ENCODE measurements at places on chromosomes 6 and 20. TPM values are rescaled to one million over a fixed set of nuclear protein-coding genes. Genes with fewer than 3 reads are reported as not detected.

- H3K27ac ChIP-seq = no peak overlapping the region
- no peaks in the 10 kb centered on the region for H3K36me3 ChIP-seq
- no peaks in the 10 kb centered on the region for H3K4me1 ChIP-seq
- no peak for DNase-seq
- no peak overlapping the region for H3K4me3 ChIP-seq
Observed at GRCh38 chr6:148616841-148617240, 130.0 kb upstream of the UST start.

DNA sequence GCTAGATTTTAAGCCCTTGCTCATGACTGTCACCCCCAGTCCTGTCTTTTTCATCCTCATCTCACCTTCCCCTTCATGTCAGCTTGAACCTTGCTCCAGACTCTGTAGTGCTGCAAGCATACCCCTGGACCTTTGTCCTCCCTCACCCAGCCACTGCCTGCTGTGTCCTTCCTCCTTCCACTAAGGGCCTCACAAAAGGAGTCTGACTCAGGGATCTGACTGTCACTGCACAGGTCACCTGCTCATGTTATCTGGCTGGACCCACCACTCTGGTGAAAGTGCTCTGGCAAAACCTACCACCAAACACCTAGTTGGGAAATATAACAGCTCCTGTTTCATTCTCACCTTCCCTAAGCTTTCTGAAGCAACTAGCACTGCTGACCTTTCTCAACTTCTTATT is 151.4 kb downstream of the INSM1 start:
- H3K4me1 ChIP-seq = no peaks in the 10 kb centered on the region
- DNase-seq = no peak
- no peaks in the 10 kb centered on the region for H3K36me3 ChIP-seq
- no peaks in the 10 kb centered on the region for H3K27me3 ChIP-seq
- no peak overlapping the region for H3K4me3 ChIP-seq

- no peaks in the 10 kb centered on the region for H3K36me3 ChIP-seq
- no peak overlapping the region for H3K27ac ChIP-seq
- no peaks in the 10 kb centered on the region for H3K27me3 ChIP-seq
- H3K4me3 ChIP-seq = no peak overlapping the region
- H3K4me1 ChIP-seq = no peaks in the 10 kb centered on the region
- no peak for DNase-seq
Observed at GRCh38 chr6:25972902-25973301, 10.3 kb downstream of the TRIM38 start.

CAGE1 gene
- total RNA-seq = not detected

DNA sequence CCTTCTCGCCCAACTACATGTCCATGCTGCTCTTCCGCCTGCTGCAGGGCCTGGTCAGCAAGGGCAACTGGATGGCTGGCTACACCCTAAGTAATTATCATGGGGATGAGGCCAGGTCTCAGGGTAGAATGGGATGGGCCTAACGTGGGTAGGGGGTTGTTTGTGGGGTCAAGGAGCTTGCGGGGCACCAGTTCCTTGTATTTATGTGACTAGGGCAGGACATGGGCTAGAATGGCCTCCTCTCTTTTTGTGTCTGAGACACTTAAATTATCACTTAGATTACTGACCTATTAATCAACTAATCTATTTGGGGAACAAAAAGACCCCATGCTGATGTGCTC is 10.7 kb downstream of the SLC22A1 start:
- no peaks in the 10 kb centered on the region for H3K4me1 ChIP-seq
- H3K27me3 ChIP-seq = no peaks in the 10 kb centered on the region
- H3K27ac ChIP-seq = no peak overlapping the region
- no peak overlapping the region for H3K4me3 ChIP-seq
- no peak for DNase-seq

KCNQ5 gene
- 0.33 TPM for total RNA-seq

GRCh38 chr6:134368670-134369069 is 50.8 kb upstream of the SGK1 start:
- no peak for DNase-seq
- H3K4me1 ChIP-seq = no peaks in the 10 kb centered on the region
- no peak overlapping the region for H3K27ac ChIP-seq
- H3K36me3 ChIP-seq = no peaks in the 10 kb centered on the region
- no peaks in the 10 kb centered on the region for H3K27me3 ChIP-seq
- H3K4me3 ChIP-seq = no peak overlapping the region

- H3K27ac ChIP-seq = peak overlapping the region; percentile 13
- H3K4me3 ChIP-seq = no peak overlapping the region
- no peaks in the 10 kb centered on the region for H3K36me3 ChIP-seq
- no peaks in the 10 kb centered on the region for H3K27me3 ChIP-seq
- no peak for DNase-seq
Observed at GRCh38 chr6:161226009-161226964, 47.6 kb downstream of the AGPAT4 start.

TMEM242 gene
- 7.3 TPM for total RNA-seq

- no peak for DNase-seq
- peak overlapping the region; percentile 9 for H3K27ac ChIP-seq
- no peak overlapping the region for H3K4me3 ChIP-seq
- H3K4me1 ChIP-seq = no peaks in the 10 kb centered on the region
- H3K36me3 ChIP-seq = peaks cover 5% of the 10 kb centered on the region
Observed at GRCh38 chr6:143457563-143458359, 7.2 kb downstream of the PEX3 start.

GRCh38 chr20:44052166-44052565 is 134.8 kb downstream of the JPH2 start:
- no peak overlapping the region for H3K27ac ChIP-seq
- H3K27me3 ChIP-seq = no peaks in the 10 kb centered on the region
- no peaks in the 10 kb centered on the region for H3K36me3 ChIP-seq
- H3K4me1 ChIP-seq = no peaks in the 10 kb centered on the region
- H3K4me3 ChIP-seq = no peak overlapping the region
- DNase-seq = no peak

- no peaks in the 10 kb centered on the region for H3K36me3 ChIP-seq
- no peak overlapping the region for H3K27ac ChIP-seq
- no peaks in the 10 kb centered on the region for H3K27me3 ChIP-seq
- no peak for DNase-seq
- H3K4me1 ChIP-seq = no peaks in the 10 kb centered on the region
Observed at GRCh38 chr20:44527716-44528199, 5.9 kb upstream of the SERINC3 start.

- H3K27me3 ChIP-seq = no peaks in the 10 kb centered on the region
- peak overlapping the region; percentile 95 for H3K27ac ChIP-seq
- H3K36me3 ChIP-seq = no peaks in the 10 kb centered on the region
- H3K4me3 ChIP-seq = peak overlapping the region; percentile 84
- DNase-seq = no peak
Observed at GRCh38 chr6:7106752-7107577, 796 bp upstream of the RREB1 start.

- DNase-seq = no peak
- no peaks in the 10 kb centered on the region for H3K4me1 ChIP-seq
- no peaks in the 10 kb centered on the region for H3K27me3 ChIP-seq
- peak within 1 kb of the TSS; percentile 63 for H3K4me3 ChIP-seq
- no peak within 1 kb of the TSS for H3K27ac ChIP-seq
Observed at GRCh38 chr6:83511901-83512681, at the start of gene PRSS35. PRSS35 (plus strand) TSS chr6:83512534; CDS start chr6:83523442, 10,908 bp downstream.

- H3K4me3 ChIP-seq = no peak overlapping the region
- H3K27ac ChIP-seq = no peak overlapping the region
- H3K4me1 ChIP-seq = no peaks in the 10 kb centered on the region
- H3K27me3 ChIP-seq = peaks cover 5% of the 10 kb centered on the region
- no peak for DNase-seq
- no peaks in the 10 kb centered on the region for H3K36me3 ChIP-seq
Observed at GRCh38 chr20:63073738-63074065, 66.9 kb upstream of the BHLHE23 start.

DNA sequence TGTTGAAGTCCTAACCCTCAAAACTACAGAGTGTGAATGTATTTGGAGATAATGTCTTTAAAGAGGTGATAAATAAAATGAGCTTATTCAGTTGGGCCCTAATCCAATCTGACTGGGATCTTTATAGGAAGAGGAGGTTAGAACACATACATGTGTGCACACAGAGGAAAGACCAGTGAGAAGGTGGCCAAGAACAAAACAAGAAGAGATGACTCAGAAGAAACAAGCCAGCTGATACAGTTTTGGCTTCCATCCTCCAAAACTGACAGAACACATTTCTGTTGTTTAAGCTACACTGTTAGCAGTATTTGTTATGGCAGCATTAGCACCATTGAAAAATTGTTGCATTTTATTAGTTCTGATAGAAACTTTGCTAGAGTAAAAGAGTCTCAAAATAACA is 609.3 kb upstream of the IMPG1 start:
- no peak overlapping the region for H3K27ac ChIP-seq
- no peak overlapping the region for H3K4me3 ChIP-seq
- no peak for DNase-seq
- no peaks in the 10 kb centered on the region for H3K36me3 ChIP-seq
- H3K4me1 ChIP-seq = no peaks in the 10 kb centered on the region

GRCh38 chr6:82138075-82138791 is 109.3 kb downstream of the IBTK start:
- H3K27ac ChIP-seq = no peak overlapping the region
- H3K27me3 ChIP-seq = no peaks in the 10 kb centered on the region
- H3K4me3 ChIP-seq = no peak overlapping the region
- no peaks in the 10 kb centered on the region for H3K4me1 ChIP-seq

DNA sequence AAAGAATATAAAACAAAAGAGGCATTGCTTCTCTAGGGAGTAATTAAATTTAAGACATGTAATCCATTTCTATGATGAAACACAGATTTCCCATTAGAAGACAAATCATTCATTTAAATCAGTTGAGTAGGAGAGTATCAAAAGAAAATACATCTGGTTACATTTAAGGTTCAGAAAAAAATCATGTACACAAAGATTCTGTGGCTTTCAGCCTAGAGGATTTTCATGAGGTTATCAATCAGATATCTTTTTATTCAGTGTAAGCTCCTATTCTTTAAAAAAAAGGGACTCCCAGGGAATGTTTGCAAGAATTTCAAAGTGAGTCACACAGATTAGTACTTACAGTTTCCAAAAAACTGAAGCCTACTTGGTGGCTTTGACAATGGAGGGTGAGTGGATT is 24.9 kb downstream of the COL21A1 start:
- H3K27me3 ChIP-seq = no peaks in the 10 kb centered on the region
- no peaks in the 10 kb centered on the region for H3K4me1 ChIP-seq
- H3K4me3 ChIP-seq = no peak overlapping the region
- H3K27ac ChIP-seq = no peak overlapping the region
- no peak for DNase-seq

DNA sequence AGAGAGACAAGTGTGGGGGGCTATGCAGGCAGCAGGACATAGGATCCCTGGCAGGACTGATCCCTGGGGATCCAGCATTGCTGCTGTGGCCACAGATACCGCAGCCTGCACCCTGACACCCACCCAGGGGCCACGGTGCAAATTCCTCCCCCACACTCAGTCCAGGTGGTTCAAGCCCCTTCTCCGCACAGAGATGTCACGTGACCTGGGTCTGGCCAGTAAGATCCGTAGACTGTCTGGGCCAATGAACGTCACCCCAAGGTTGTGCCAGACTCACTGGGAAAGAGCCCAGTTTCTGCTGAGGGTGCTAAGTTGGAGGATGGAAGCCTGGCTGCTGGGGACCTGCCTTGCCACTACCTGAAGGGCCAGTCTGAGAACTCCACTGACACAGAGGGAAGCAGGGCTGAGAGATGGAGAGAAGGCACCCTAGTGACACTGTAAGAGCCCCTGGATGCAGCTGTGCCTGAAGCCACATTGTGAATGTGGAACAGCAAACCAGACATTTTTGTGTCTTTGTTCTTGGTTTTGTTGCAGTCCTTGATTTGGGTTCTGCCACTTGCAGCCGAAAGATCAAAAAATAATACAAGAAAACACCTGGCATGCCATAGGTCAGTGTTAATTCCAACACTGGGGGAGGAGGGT is 228.6 kb downstream of the PREX1 start:
- no peak for DNase-seq
- H3K27ac ChIP-seq = no peak overlapping the region
- no peaks in the 10 kb centered on the region for H3K36me3 ChIP-seq
- H3K4me1 ChIP-seq = no peaks in the 10 kb centered on the region
- no peaks in the 10 kb centered on the region for H3K27me3 ChIP-seq
- no peak overlapping the region for H3K4me3 ChIP-seq

DNA sequence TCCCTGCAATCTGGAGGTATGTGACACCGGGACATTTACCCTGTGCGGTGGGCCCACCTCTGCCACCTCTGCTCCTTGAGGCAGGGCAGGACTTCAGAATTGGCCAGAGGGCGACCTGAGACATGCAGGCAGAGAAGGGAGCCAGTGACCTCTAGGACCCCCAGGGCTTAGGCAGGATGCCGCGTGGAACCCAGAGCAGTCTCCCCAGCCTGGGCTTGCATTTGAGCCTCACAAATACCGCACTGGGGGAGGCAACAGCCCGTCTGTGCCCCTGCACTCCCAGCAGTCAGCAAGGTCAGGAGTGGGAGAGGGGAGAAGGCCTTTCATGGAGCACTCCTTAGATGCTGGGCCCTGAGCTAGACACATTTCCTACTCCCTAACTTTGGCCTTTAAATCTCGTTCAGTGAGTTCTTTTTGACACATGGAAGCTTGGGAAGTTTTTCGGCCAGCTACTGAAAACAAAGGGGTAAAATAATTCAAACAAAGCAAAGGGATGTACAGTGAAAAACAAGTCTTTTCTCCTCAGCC is 41.7 kb downstream of the C20orf203 start:
- H3K4me1 ChIP-seq = peaks cover 4% of the 10 kb centered on the region
- H3K27me3 ChIP-seq = peaks cover 3% of the 10 kb centered on the region
- no peak overlapping the region for H3K27ac ChIP-seq

- H3K27me3 ChIP-seq = no peaks in the 10 kb centered on the region
- no peaks in the 10 kb centered on the region for H3K4me1 ChIP-seq
- H3K36me3 ChIP-seq = no peaks in the 10 kb centered on the region
- peak overlapping the region; percentile 87 for H3K27ac ChIP-seq
Observed at GRCh38 chr6:167850782-167851181, 24.1 kb downstream of the AFDN start.

GRCh38 chr6:14542670-14543366 is 425.2 kb downstream of the CD83 start:
- no peaks in the 10 kb centered on the region for H3K36me3 ChIP-seq
- no peaks in the 10 kb centered on the region for H3K4me1 ChIP-seq
- no peak for DNase-seq
- no peak overlapping the region for H3K4me3 ChIP-seq
- no peaks in the 10 kb centered on the region for H3K27me3 ChIP-seq

DNA sequence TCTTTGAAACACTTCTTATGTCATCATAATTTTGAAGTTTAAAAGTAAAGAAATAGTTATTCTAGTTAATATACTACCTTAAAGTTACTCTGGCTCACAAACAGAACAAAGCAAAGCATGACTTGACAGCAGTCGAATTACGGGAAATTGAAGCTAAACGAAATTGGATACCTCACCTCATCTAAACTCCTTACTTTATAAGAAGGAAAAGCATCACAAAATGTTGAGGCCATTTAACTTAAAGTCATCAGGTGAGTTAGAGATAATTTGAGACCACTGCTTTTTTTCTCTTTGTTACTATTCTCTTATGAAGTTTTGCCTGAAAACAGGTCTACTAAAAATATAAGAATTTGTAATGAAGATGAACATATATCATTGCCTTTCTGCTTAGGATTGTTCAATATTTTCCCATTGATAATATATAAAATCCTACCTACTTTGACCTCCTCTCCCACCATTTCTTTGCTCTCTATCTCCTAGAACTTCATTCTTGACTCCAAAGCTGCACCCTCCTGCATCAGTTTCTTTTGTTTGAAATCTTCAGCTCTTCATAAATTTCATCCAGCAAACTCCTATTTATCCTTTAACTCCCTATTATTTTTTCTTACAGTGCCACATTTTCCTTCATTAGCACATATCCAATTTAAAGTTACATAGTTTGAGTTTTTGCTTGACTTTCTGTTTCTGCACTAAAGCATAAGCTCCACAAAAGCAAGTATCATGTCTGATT is 510.7 kb upstream of the ZNF337 start:
- no peak overlapping the region for H3K27ac ChIP-seq
- no peaks in the 10 kb centered on the region for H3K36me3 ChIP-seq
- peaks cover 33% of the 10 kb centered on the region for H3K27me3 ChIP-seq
- H3K4me1 ChIP-seq = no peaks in the 10 kb centered on the region

Measured in breast epithelium (tissue), 4 donors.